ENCODE measurements at places on chromosomes 2 and 18.

DNA sequence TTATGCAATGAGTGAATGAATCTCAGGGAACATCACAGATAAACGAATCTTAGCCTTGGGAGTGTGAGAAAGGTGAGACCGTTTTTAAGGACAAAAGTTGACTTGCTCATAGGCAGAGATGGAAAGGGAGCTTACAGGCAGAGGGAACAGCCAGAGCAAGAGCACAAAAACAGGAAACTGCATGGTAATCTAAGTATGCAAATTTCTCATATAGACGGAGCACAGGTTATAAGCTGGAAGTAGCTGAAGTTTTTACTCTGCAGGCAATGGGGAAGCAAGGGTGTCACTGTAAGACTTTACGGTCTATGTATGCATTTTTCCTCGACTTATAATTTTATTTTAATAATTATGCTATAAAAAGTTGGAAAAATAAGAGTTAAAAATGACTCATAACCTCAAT, 44.8 kb upstream of the STRN start:
- DNase-seq, result peak; percentile 10

- peak; percentile 94 for DNase-seq
Observed at GRCh38 chr18:57649556-57650500, 28.2 kb upstream of the NARS1 start.

DNA sequence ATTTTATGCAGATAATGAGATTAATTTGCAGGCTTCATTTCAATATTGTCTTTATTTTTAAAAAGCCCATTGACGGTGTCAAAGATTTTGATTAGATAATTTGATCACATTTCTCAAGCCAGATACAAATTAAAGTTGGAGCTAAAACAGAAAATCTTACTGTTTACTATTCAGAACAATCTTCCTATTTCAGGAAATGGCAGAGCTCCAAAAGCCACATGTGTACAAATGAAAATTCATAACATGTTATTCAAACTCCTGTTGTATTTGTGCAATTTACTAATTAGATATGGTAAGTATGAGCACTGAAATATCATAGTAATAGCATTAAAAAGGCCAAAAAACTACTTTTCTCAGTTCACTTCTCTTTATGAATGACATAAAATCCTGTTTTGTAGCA, 682.9 kb downstream of the KCNJ3 start:
- no peak for DNase-seq

DNA sequence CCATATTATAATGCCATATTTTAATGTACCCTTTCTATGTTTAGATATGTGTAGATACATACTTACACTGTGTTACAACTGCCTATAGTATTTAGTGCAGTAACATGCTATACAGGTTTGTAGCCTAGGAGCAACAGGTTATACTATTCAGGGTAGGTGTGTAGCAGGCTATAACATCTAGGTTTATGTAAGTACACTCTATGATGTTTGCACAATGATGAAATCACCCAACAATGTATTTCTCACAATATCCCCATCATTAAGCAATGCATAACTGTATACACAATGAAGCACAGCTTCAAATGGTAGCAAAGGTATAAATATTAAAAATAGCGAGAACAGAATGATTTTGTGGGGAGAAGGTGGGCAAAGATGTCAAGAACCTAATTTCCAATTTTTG, 117.8 kb downstream of the DYM start:
- no peak for DNase-seq

DNA sequence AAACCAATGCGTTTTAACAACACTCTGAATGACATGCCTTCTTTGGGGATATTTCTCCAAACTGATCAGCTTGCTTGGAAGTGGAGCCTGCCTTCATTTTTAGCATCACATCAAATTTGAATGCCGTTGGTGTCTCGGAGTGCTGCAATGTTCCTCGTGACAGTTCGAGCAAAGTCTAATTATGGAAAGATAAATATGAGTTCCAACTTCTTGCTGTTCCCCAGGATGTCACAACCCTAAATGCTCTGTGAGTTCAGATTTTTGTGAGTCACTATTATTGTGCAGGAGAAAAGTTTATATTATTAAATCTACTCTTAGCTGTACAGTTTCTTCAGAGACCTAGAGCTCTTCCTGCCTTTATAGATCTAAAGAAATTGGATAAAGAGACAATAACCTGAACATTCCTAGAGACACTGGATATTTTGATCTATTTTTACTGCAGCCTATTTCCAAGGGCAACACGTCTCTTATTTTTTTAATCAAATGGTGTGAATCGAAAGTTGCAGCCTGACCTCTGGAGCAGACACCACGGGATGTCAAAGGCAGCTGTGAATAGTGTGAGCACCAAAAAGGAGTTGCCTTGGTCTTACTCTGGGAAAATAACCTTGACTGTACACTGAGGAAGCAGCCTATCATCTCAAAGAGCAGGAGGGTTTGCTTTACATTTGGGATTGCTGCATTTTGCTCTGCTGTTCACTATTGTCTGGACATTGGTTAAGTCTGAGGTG, 330.1 kb downstream of the TDRD15 start:
- no peak for DNase-seq

All from suppressor macrophage treated with lipopolysaccharide for 1 hour (primary cell).